ENCODE measurements at places on chromosomes 2 and 18. TPM values are rescaled to one million over a fixed set of nuclear protein-coding genes. Genes with fewer than 3 reads are reported as not detected.

- H3K27ac ChIP-seq = peak overlapping the region; percentile 84
- peak; percentile 85 for DNase-seq
- no peaks in the 10 kb centered on the region for H3K36me3 ChIP-seq
- peaks cover 34% of the 10 kb centered on the region for H3K4me1 ChIP-seq
- no peaks in the 10 kb centered on the region for H3K27me3 ChIP-seq
Measured at GRCh38 chr2:85702172-85702571, 8.0 kb downstream of the GNLY start.

DNA sequence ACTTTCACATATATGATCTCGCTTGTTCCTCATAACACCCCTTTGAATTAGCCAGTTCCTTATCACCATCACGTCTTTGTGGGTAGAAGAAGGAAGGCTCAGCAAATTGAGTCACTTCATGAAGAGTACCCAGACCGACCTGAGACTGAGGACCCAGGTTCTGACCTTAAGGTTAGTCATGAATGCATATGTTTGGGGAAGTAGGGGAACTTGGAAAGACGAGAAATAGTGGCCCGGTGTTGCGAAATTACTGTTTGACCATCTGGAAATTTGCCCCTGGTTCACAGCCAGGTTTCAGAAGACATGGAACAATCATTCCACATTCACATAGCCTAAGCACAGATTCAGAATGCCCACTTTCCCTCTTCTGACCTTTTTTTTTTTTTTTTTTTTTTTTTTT, 59.8 kb downstream of the MEIS1 start:
- H3K27ac ChIP-seq = peak overlapping the region; percentile 80
- peak; percentile 76 for DNase-seq
- H3K36me3 ChIP-seq = peaks cover under 1% of the 10 kb centered on the region
- peaks cover 44% of the 10 kb centered on the region for H3K4me1 ChIP-seq

DNA sequence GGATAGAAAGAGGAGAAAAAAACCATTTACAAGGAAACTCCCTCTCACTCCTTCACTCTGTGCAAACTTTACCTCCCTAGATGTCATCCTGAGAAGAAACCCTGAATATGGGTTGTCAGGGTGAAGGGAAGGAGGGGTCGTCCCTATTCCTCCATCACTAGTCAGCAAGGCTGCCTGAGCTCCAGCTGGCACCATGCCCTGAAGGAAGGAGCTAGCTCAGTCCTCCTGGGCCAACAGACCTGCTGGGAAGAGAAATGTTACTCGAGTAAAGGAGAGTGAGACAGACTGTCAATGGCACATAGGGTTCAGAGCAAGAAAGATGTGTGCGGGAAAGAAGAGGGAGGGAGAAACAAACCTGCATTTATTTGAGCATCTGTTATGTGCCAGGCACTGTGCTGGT, 18.3 kb upstream of the EPAS1 start:
- H3K27me3 ChIP-seq = no peaks in the 10 kb centered on the region
- H3K4me1 ChIP-seq = no peaks in the 10 kb centered on the region
- H3K36me3 ChIP-seq = no peaks in the 10 kb centered on the region
- DNase-seq = no peak
- H3K27ac ChIP-seq = no peak overlapping the region

- H3K4me1 ChIP-seq = no peaks in the 10 kb centered on the region
- H3K36me3 ChIP-seq = no peaks in the 10 kb centered on the region
- no peak overlapping the region for H3K4me3 ChIP-seq
- no peak for DNase-seq
- no peaks in the 10 kb centered on the region for H3K27me3 ChIP-seq
- H3K27ac ChIP-seq = no peak overlapping the region
Measured at GRCh38 chr2:214671319-214671885, 138.1 kb downstream of the BARD1 start.

Gene EFEMP1
- polyA plus RNA-seq = 1,145 TPM
